ENCODE measurements at places on chromosomes 1 and 21.
A peak's percentile ranks its signal among the peaks of the same experiment; 100 is the strongest.

GRCh38 chr1:66938613-66939012 is 13.8 kb downstream of the MIER1 start:
- DNase-seq, result no peak

- DNase-seq, result no peak
Measured at GRCh38 chr1:240207073-240207709, 115.5 kb downstream of the FMN2 start.

GRCh38 chr1:3618531-3618880 is 6.3 kb upstream of the TPRG1L start:
- DNase-seq, result no peak

DNA sequence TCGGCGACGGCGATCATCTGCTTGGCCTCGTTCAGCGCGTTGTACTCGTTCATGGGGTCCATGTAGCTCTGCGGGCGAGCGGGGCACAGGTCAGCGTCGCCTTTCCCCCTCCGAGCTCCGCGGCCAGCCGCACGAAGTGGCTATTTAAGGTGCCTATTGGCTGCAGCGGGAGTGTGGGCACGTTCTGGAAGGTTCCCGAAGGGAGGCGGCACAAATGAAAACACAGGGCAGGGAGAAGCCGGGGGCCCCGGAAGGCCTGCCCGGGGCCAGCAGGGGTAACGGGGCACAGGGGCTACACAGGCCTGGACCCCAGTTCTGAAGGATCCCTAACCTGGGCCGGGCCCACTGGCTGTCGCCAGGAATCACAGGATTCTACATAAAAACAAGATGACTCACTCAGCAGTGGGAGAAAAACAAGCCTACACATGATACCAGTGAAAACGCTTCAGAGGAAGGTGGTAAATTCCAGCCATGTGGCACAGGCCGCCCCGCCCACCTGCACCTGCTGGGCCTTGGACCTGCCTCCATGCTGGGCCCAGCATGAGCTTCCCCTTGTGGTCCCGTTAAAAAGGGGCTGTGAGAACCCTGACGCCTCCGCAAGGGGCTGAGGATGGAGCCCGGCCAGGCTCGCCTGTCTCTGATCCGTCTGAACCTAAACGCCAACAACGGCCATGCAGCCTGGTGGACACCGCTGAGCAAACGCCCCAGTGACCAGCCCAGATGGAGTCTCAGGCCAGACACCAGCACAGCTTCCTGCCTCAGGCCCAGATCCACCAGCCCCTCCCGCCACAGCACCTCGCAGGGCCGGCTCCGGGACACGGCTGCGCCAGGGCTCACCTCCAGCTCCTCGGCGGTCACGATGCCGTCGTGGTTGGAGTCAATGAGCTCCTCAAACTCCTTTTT is 3.9 kb upstream of the TNFRSF4 start:
- no peak for DNase-seq

- DNase-seq, result peak; percentile 50
Measured at GRCh38 chr1:201347498-201348210, 29.8 kb downstream of the TNNT2 start.

- DNase-seq, result peak; percentile 15
Measured at GRCh38 chr1:74689621-74690363, 16.2 kb upstream of the ERICH3 start.

GRCh38 chr1:236759252-236759859 is 35.7 kb upstream of the MTR start:
- DNase-seq, result no peak

DNA sequence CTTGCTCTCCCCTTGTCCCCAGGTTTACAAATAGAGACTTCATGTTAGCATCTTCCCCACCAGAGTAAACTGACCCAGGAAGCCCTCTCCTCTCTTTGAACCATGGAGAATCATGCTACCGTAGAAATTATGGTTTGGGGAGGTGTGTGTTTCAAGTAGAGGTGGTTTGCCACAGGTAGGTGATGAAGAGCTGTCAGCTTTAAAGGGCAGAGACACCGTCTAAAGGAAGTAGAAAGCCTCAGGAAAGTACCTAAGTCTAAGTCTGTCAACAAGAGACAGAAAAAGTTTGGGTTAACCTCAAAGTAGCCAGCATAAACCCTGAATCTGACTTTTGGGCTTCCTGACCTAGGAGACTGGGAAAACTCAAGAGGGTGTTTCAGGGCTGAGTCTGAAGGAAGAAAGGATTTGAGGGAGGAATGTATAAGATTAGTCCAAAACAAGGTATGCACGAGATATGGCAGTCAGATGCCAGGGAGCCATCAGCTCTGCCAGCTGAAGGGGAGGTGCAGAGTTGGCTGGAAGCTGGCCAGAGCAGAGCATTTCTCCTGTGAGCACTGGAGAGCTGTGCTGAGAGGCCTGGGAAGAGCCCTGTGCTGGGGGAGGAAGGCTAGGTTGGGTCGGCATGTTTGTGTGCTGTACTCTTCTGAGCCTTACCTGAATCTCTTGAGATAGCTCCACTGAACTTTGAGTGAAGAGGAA is 14.3 kb downstream of the ADAMTSL4 start:
- no peak for DNase-seq

DNA sequence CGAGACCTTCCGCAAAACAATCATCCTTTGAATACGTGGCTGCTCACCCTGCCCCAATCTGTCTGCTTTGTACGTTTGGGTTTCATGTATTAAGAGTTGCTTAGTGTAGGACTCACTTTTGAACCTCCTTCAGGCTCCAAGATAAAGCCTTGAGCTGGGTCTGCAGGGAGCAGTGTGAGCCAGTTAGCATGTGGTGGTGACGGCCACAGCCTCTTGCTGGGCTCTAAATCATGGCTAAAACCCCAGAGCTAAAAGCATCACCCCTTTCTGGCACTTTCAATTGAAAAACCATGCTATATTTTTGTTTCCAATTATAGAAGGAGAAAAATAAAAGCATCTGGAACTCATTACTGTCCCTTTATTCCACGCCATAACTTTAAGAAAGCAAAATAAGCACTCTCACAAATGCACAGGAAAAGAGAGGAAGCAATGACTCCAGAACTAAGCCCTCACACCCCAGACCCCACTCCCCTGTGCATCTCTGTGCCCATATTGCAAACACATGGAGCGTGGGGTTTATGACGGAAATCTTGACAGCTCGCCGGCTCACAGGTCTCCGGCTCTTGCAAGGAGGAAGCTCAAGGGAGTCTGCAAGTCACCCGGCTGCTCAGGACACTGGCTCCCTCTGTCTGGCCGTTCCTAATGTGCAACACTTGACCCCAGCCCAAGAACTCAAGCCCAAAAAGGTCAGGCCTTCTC is 135.5 kb downstream of the MIS18A start:
- no peak for DNase-seq
